ENCODE measurements at places on chromosomes 16 and 17. TPM values are rescaled to one million over a fixed set of nuclear protein-coding genes. Genes with fewer than 3 reads are reported as not detected.

LGALS9B gene
- total RNA-seq, result 14.3 TPM

YBX2 gene
- total RNA-seq, result 0.96 TPM

TPSB2 gene
- 4.5 TPM for total RNA-seq

PEX12 gene
- 3.9 TPM for total RNA-seq

SPECC1 gene
- total RNA-seq, result 13.8 TPM

C16orf89 gene
- 0.56 TPM for total RNA-seq

BOLA2B gene
- total RNA-seq, result 131 TPM

SLC5A2 gene
- 0.12 TPM for total RNA-seq

GLTPD2 gene
- total RNA-seq, result not detected

MEOX1 gene
- 1.2 TPM for total RNA-seq

EVPLL gene
- total RNA-seq, result 5.3 TPM

NXN gene
- 30.8 TPM for total RNA-seq

DNASE1L2 gene
- total RNA-seq, result 0.12 TPM

DNA sequence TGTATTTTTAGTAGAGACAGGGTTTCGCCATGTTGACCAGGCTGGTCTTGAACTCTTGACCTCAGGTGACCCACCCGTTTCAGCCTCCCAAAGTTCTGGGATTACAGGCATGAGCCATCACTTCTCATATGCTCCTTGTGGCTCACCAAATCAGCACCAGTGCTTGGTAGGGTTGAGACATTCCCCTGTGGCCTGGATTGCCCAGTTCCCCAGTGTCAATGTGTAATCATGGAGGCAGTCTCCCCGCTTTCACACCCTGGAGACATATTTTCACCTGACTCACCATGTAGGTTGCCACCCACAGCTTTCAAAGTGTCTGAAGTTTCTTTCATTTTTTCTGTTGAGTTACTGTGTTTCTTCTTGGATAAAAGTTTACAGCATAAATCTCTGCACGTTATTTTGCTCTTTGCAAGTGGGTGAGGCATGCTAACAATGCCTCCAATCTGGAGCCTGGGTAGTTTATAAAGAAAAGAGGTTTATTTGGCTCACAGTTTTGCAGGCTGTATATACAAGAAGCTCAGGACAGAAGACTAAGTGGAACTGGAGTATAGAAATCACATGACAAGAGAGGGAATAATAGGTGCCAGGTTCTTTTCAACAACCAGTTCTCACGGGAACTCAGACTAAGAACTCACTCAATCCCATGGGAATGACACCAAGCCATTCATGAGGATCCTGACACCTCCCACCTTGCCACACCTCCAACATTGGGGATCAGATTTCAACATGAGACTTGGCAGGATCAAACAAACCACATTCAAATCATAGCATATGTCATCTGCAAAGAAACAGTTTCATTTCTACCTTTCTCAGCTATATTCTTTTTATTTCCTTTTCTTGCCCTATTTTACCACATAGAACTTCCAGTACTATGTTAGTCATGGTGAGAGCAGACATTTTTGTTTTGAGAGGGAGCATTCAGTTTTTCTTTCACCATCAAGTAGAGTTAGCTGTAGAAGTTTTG is 113.2 kb downstream of the PHKB start:
- ATAC-seq, result peak; percentile 90

DNA sequence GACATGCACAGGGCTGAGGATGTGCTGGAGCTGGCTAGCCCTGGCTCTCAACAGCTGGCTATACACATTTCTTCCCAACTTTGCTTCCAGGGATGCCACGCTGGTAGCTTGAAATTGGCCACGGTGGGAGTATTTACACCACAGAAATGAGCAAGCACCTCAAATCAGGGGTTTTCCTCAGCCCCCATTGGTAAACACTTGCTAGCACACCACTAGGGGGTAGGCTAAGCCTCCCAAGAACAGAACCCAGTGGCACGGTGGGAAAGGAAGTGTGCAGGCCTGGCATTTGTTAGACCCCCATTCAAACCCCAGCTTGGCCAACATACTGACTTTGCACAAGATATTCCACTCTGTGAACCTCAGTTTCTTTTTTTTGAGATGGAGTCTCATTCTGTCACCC is 12.9 kb downstream of the DRC3 start:
- no peak for ATAC-seq

DNA sequence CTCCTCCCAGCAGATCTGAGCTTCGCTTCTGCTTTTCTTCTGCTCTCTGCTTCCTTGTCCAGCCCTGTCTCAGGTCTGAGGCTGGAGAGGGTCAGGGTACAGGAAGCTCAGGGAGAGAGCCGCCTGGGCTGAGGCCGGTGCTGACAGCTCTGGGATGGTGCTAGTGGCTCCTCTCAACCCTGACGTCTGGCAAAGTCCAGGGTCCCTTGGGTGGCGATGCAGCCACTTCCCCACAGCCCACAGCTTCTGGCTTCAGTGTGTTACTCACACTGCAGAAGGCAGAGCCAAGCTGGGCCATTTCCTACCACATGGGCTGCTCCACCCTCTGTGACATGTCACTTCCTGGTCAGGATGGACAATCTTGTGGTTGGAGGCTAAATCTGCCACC is at the start of gene CD300C:
Gene CD300C (minus strand): TSS at position 273 of the 388 bp plus-strand sequence. CDS start 333 bp downstream, outside the sequence.
- peak; percentile 53 for ATAC-seq

GRCh38 chr17:67644061-67644460 is 73.7 kb upstream of the NOL11 start:
- ATAC-seq, result no peak

DNA sequence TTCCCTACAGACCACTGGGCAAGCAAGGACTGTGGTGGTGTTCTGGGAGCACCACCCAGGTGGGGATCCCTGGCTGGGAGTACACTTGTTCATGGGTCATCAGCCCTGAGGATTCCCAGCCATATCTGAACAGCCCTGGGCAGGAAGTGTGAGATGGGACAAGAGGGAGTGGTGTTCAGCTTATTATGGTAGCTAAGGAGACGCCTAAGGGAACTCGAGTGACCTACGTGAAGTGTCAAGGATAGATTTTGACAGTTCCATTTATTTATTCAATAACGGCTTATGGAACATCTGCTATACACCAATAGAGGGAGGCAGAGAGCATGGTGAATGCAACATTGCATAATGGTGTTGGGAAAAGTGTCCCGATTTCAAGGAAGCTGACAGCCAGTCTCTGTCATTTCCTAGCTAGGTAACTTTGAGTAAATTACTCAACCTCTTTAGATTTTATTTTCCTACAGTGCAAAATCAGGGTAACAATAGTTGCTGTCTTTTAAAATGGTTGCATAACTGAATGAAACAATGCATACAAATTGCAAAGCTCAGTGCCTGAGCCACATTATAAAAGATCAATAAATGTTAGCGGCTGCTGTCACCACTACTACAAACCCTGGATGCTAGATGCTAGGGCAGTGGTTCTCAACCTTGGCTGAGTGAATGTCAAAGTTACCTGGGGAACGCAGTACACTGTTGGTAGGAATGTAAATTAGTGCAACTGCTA is 534.1 kb downstream of the GRIN2A start:
- no peak for ATAC-seq

GRCh38 chr16:51766739-51767138 is 615.7 kb upstream of the SALL1 start:
- ATAC-seq, result no peak

- no peak for ATAC-seq
Observed at GRCh38 chr17:48612456-48612853, 1.6 kb upstream of the HOXB7 start.

DNA sequence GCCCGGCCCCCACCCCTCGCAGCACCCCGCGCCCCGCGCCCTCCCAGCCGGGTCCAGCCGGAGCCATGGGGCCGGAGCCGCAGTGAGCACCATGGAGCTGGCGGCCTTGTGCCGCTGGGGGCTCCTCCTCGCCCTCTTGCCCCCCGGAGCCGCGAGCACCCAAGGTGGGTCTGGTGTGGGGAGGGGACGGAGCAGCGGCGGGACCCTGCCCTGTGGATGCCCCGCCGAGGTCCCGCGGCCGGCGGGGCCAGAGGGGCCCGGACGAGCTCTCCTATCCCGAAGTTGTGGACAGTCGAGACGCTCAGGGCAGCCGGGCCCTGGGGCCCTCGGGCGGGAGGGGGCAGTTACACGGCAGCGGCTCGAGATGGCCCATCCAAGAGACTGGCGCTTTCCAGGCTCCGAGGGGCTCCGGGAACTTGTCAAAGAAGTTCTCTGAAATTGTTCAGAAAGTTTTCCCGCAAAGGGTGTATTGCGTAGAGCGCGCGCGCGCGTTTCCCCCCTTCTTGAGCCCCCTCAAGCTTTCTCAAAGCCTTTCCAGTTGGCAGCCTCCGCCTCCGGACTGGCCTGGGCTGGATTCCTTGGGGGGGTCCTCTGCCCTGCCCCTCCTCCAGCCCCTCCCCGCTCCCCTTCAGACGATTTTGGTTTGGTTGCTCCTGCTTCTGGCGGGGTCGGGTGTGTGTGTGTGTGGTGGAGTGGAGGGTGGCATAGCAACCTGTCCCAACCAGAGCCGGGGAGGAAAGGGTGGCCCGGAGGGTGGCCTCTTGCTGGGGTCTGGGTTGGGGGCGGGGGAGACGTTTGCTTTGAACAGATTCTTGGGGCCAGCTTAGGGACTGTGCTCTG is 504 bp downstream of the ERBB2 start:
- ATAC-seq, result peak; percentile 14

GRCh38 chr16:6200271-6200670 is 1102.7 kb upstream of the EEF2KMT start:
- ATAC-seq, result no peak

GRCh38 chr17:48543107-48543853 is 1.6 kb downstream of the HOXB2 start:
- peak; percentile 67 for ATAC-seq

GRCh38 chr17:72024457-72024856 is 96.4 kb upstream of the SOX9 start:
- no peak for ATAC-seq

GRCh38 chr17:50689251-50689650 is 18.5 kb downstream of the ANKRD40 start:
- ATAC-seq, result no peak

- no peak for ATAC-seq
Observed at GRCh38 chr17:65918500-65918899, 273.4 kb downstream of the CEP112 start.

- peak; percentile 48 for ATAC-seq
Observed at GRCh38 chr17:81487487-81488275, 24.9 kb downstream of the ACTG1 start.

GRCh38 chr17:385178-385835 is 32.7 kb upstream of the RPH3AL start:
- peak; percentile 62 for ATAC-seq

GRCh38 chr16:2465653-2466415 is 5.3 kb upstream of the NTN3 start:
- no peak for ATAC-seq

DNA sequence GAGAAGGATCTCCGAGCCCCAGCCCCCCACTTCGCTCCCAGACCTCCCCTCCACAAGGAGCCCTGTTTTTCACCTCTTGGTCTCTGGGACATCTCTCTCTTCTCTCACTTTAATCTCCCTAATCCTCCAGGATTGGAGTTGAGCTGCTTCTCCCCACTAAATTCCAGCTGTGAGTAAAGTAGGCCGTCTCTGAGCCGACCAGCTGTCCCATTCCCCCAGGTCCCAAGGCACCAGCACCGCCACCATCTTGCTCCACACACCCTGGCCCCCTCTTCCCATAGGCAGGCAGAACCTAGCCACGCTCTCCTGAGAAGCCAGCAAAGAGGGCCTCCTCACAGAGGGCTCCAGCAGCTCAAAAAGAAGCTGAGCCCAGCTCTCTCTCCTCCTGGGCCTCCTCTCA is 878 bp downstream of the DLG4 start:
- ATAC-seq, result no peak

DNA sequence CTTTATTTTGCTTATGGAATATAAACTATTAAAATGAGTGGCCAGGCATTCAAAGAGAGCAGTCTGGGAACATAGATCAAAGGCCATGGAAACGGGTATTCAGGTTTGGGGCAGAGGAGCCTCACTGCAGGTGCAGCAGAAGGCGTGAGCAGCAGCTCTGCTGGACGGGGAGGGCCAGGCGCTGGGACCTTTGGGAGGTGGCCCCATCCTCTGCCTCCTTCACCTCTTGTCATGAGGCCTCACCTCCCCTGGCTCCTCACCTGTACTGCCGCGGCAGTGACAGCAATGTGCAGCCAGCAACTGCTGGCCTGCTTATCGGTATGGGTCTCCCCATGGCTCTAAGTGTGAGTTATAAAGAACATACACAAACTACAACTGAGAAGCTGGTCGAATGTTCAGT is 109.4 kb downstream of the CDK5R1 start:
- ATAC-seq, result no peak

DNA sequence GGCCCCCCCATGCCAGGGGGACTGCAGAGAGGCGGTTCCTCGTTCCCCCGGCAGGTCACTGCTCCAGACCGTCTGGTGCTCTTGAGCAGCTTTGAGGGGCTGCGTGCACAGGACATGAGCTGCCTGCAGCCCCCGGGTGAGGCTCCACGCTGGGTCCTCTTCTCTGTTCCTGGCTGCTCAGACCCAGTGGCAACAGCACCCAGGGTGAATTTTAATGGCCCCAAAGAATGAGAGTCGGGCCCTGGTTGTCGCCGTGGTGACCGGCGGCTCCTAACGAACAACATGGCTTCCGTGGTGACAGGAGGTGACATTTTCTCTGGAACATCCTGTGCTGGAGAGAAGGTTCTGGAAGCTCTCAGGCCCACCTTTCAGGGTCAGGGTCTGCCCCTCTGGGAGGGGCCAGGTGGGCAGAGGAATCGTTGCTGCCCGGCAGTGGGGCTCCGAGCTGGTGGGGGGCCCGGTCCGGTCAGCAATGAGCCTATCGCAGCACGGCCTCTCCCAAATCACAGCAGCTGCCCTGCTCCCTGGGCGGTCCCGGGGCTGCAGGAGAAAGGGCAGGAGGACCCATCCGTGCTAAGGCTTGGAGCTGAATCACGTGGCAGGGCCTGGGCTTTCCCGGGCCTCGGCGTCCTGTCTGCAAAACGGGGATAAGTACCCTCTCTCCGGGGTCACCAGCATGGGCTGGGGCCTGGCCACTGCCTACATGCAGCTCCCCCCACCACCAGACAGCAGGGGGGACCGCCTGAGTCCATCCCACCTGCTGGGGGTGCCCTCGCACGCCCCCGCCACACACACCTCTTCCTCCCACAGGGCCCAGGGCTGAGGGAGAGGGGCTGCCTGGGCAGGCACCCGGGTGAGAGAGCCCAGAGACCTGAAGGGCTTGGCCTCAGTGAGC is 3.4 kb upstream of the C1QTNF8 start:
- no peak for ATAC-seq

- ATAC-seq, result peak; percentile 57
Observed at GRCh38 chr17:80082403-80083135, 18.8 kb upstream of the GAA start.

- no peak for ATAC-seq
Observed at GRCh38 chr16:29698042-29698441, 19.1 kb downstream of the QPRT start.

DNA sequence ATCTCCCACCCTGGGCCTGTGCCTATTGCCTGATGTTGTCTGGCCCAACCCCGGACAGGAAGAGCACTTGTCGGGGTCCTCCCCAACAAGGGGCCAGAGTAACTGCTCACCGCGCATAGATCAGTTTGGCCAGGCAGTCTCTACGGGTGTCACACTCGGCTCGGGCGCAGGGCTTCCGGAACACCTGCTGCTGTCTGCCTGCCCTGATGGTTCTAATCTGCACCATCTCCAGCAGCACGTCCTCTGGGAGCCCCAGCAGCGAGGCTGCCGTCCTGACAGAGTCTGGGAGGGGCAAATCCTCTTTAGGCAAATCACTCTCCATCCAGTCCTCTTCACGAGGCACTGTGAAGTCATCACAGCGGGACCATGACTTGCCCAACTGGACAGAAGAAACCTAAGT is 24.0 kb downstream of the MYO19 start:
- ATAC-seq, result no peak
